Activated T-helper 2 cell treated with anti-CD3 and anti-CD28 coated beads, Interferon-gamma antibody, Interleukin-2, Interleukin-4, amounts not matched to agents 10 μg/mL and 5 μg/mL and 100 μg/mL, durations not matched to agents 14 hours and 24 hours and 36 hours (primary cell): ENCODE measurements at places on chromosomes 3 and 15. TPM values are rescaled to one million over a fixed set of nuclear protein-coding genes. Genes with fewer than 3 reads are reported as not detected.

- no peak for DNase-seq
These were observed 212.9 kb downstream of the TIGIT start for GRCh38 chr3:114506591-114507300.

Gene TLR9
- 0.32 and 0.50 TPM in 2 replicates for total RNA-seq

Gene POPDC2
- 0.74 and 0.94 TPM in 2 replicates for total RNA-seq

- no peak for DNase-seq
These were observed 172.6 kb downstream of the RBMS3 start for GRCh38 chr3:29453284-29454001.

GRCh38 chr3:71189480-71189879, 394.0 kb downstream of the FOXP1 start:
- no peak for DNase-seq

DNA sequence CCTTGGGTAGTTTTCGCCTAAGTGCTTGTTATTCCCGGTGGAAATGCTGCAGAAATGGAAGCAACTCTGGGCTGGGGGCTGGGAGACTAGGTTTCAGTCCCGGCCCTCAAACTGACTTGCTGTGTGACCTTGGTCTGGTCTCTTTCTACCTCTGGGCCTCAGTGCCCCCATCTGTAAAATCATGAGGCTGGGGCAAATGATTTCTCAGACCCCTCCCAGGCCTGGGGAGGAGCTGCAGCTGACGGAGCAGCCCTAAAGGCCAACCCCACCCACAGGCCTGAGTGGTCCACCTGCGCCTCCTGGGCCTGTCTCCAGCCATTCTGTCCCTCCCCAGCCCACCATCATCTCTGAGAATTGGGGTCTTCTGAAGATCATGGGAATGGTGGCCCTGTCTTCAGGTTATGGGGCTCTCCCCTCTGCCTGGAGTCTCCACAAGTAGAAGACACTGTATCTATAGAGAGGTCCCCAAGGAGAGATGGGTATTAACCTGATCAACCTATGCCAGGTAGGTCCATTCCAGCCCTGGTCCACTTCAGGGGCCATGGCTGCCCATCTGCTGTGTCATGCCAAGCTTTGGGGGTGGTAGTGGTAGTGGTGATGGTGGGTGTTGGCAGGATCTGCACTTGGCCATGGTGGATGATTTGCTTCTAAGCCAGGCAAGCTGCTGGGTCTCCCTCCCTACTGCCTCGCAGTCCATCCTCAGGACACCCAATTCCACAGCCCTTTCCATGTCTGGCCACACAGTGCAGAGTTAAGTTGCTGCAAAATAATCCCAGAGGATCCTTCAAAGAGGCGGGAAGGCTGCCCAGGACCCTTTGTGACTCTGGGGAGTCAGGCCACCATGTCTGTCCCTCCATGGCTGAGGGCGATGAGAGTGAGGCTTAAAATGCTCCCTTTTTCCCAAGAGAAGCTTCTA, 46.0 kb downstream of the ITGA11 start:
- no peak for DNase-seq
